Activated effector memory CD4-positive, alpha-beta T cell treated with anti-CD3 and anti-CD28 coated beads, Interleukin-2, amount 50 U/mL, for 16 hours (primary cell): ENCODE measurements at places on chromosomes 11 and 22.

DNA sequence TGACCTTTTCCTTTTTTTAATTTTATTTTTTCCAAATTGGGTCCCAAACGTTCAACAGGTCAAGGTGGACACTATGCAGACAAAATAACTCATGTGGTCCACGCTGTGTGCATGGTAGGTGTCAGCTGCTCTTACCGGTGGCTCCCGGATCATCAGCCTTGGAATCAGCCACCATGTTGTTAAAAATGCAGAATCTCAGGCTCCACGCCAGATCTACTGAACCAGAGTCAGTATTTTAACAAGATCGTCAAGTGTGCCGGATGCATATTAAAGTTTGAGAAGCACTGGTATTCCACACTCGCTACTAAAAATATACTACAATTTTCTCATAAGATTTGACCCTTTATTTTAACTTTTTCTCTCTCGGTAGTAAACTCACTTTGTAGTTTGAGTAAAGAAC lies 553 bp upstream of the LDLRAD3 start:
- no peak for DNase-seq

- DNase-seq: no peak
These were observed 1.7 kb upstream of the SPI1 start for GRCh38 chr11:47380078-47380477.

DNA sequence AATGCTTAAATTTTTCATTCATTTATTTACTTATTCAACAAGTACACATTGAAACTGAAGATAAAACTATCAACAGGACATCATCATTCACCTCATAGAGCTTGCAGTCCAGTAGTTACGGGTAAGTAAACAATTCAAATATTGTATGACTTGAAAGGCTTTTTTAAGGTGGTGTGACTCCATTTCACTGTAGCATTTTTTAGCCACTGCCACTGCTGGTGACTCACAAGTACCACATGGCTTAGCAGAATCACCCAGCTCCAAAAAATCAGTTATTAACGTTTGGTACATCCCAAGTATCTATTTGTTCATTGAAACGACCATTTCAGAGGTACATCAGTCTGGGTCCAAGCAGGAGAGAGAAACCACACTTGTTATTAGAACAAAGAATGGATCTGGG lies 427.9 kb upstream of the DDI1 start:
- DNase-seq: no peak

- no peak for DNase-seq
These were observed 132.9 kb upstream of the BLID start for GRCh38 chr11:122248939-122249338.

DNA sequence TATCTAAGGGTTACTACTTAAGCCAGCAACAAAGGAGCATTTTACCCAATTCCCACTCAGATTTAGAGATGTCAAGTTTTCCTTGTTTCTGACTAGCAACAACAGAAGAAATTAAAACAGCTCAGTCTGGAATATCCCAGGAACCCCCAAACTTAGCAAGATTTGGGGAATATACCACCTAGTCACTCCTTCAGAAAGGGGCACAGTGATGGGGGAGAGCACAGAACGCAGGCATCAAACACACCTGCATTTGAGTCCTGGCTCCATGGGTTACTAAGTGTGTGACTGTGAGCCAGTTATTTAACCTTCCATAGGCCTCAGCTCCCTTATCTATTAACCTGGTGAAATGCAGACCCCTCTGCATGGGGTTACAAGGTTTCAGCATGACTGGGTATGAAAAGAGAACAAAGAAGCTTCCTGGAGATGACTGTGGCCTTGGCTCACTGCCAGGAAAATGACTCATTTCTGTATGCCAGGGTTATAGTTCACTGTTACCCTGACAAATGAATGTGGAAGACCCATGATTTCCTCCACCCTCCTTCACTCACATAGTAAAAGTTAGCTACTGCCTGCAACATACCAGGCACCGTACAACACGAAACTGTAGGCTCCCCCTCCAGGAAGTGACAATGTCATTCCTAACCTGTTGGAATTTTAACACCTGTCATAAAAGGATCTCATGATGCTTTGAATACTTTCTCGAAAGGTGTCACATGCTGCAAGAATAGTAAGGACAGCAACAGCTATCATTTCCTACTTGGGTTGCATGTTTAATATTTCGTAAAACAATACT lies 79.6 kb downstream of the ME3 start:
- peak; percentile 85 for DNase-seq

- no peak for DNase-seq
These were observed 8.0 kb downstream of the GLB1L2 start for GRCh38 chr11:134339756-134340155.
